Activated CD8-positive, alpha-beta memory T cell treated with anti-CD3 and anti-CD28 coated beads for 1 hour (primary cell): ENCODE measurements at places on chromosomes 7 and 10.

DNA sequence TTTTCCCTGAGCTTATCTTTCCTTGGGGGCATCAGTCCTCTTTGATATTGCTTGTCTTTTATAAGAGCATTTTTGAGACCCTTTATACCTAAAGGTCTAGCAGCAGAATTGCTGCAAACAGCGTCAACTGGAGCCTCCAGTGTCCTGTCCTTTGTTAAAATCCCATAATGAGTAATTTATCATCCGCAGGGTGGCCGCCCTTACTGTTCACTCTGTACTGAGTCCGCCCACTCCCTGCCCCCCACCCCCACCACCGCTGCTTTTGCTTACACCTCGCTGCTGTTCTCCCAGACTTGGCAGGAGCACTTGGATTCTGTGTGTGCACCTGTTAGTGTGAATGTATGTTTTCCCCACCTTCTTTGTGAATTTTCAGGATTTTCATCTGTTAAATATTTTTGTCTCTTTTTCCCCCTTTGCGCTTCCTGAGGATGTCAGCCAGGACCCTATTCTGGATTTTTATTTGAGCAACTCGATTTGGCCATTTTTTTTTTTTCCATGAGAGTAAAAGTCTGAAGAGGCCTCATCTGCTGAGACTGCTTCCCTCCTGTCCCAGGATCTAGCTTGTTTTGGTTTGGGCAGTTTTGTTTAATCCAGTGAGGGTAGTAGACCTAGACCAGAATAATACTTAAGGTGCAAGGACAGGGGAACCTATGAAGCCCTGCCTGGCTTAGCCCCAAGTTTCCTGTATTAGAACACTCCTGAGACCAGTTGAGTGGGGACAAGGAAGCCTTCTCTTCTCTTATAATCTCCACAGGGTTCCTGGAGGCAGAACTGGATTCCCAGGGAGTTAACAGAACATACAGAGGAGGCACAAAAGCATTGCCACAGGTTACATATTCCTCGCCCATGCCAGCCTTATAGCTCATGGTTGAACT is 8.2 kb downstream of the AGFG2 start:
- no peak for DNase-seq

GRCh38 chr10:51689536-51689935 is 9.9 kb downstream of the CSTF2T start:
- no peak for DNase-seq

- no peak for DNase-seq
These were observed 7.4 kb downstream of the SH3PXD2A start for GRCh38 chr10:103847909-103848468.

- DNase-seq = no peak
These were observed 152.7 kb upstream of the AUTS2 start for GRCh38 chr7:69445541-69445940.

- no peak for DNase-seq
These were observed 7.0 kb downstream of the WDR91 start for GRCh38 chr7:135204341-135204749.

DNA sequence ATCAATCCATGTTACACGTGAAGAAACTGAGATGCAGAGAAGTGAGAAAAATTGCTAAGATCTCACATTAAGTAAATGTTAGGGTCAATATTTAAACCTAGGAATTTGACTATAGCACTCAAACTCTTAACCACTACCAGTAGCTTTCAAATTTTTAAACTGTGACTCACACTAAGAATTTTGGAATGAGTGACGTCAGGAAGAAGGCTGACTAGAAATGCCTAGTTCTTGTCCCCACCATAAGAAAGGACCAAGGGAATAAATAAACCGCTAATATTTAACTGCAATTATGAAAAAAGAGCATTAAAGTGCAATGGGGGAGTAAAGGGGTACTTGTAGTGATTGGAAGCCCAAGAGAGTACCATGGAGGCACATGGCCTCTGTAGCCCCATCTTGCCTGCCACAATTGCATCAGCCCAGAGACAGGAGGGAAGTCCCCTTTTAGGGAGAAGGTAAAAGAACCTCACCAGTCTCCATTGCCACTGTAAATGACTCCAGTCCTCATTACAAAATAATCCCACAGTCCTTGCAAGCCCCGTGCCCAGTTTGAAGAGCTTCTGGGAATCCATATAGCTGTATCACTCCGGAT is 3.5 kb upstream of the AKR1B1 start:
- DNase-seq = no peak

DNA sequence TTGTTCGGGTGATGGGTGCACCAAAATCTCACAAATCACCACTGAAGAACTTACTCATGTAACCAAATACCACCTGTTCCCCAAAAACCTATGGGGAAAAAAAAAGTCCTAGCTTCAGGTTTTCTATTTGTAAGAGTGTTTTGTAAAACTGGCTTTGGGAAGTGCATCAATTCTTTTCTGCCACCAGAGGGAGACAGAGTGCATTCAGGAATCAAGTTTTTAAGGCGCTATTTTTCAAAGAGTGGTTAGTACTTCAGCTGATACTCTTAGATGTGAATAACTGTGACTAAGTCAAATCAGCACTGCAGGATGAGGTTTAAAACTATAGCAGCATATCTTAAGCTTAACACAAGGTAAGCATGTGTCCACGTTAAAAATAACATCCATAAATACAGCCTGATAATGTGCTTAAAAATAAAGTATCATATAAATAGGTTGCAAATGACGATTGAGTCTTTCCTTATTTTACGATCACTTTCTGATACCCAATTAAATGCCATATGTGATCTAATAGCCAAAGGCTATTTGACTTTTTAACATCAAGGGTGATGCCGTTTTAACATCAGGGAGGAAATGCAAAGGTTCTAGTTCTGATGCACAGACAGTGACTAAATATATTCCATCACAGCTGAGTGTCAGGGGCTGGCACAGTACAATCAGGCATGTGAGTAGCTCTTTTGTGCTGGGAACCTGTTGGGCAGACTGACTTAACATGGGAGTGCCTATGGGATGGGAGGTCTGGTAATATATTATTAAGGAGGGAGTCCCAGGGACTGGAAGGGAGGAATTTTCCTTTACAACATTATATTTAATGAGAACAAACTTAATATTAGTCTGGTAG is 10.6 kb upstream of the LYZL2 start:
- no peak for DNase-seq

GRCh38 chr7:100185726-100186125 is 8.0 kb downstream of the STAG3 start:
- DNase-seq = no peak

GRCh38 chr10:35422228-35422627 is 85.9 kb downstream of the CCNY start:
- DNase-seq = no peak

- DNase-seq = no peak
These were observed 5.1 kb upstream of the HOXA11 start for GRCh38 chr7:27189997-27190748.

DNA sequence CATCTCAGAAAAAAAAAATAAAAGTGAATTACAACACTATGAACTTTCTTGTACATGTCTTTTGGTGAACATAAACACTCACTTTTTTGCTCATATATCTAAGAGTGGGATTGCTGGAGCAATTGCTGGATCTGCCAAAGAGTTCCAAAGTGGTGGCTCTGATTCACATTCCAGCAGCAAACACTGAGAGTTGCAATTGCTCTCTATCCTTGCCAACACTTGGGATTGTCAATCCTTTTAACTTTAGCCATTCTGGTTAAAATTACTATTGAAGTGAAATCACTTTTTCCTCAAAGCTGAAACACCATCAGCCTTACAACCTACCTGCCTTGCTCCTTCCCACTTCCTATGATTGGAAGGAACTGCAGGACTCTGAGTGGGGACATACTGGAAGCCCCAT is 70.7 kb downstream of the CDHR3 start:
- DNase-seq = no peak

DNA sequence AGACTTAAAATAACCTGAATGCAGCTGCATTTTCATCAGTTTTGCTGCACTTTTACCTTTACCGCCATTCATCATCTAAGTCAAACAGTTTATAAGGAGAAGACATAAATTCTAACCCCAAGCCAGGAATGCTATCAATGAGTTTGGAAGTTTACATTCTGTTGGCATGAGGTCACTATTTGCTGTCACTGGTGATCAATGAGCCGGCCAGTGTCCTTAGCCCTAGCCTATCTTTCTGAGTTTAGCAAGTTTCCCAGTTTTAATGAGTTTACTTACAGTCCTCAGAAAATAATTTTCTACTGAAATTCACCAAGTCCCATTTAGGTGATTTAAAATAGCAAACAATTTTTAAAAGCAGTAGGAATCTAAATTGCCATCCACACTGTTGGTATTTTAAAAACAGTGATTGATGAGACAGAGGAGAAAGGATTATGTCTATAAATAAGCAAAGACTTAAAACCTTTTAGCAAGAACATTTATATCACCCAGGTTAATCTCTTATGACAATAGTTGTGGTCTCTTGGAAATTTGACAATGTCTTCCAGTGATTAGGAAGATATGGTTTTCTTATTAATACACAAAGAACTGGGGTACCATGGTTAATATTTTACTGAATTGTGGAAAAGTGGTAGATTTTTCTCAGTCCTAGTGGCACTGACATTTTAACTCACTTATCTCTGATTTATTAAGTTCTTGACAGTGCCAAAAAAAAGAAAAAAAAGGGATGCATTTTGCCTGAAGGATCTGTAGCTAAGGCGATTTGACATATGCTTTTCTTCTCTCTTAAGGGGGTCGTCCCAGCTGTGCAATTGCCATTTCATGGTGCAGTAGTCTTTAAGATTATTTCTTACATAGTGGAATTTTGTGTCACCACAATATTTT is 443.4 kb upstream of the ANKRD30A start:
- no peak for DNase-seq

GRCh38 chr10:66234872-66235271 is 691.0 kb upstream of the LRRTM3 start:
- DNase-seq = no peak

DNA sequence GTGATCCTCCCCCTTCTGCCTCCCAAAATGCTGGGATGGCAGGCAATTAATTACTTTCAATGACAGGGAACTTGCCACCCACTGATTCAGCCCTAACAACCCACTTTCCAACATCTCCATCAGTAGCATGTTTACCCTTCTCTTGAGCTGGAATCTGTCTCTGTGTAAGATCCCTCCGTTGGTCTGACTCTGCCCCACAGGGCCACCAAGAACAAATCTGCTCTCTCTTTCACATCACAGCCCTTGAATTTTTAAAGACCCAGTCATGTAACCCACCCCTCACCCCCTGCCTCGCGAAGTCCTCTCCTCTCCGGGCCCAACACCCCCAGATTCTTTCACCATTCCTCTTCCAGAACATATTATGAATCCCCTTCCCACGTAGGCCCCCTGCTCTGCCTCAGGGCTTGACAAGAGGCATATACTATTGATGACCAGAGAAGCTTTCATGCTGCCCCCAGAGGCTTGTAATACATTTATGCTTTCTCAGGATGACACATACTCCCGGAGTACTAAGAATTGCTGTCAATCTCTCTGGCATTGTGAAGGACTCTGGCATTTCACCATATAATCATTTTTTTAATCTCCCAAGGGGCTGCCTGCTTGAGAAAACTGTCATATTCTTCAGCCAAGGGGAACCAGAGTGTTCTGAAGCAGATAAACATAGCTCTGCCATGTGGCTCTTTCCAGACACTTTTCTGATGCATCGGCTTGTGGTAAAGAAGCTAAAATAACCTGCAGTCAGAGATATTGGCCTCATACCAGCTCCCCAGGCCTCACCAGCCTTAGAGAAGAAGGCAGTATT is 179.2 kb upstream of the AUTS2 start:
- no peak for DNase-seq

DNA sequence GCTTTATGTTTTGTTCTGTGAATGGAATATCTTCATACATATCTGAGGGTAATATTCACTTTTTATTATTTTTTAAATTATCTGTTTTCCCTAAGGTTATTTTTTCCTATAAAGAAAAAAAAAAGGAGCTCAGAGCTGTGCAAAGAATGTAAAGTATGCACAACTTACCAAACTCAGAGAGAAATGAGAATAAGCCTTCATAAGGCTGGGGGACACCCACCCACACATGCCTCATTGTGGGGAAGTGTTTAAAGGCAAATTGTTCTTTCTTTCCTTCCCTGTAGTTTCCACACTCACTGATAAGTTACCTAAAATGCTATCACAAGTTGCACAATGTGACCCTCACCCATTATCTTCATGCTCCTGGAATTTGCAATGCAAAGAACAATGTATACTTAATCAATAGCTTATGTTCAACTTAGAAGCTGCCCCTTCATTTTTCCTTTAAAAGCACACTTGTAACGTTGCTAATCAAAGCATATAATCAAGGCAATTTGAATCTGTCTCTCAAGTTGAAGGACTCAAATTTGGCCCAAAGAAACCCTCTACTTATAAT is 108.1 kb downstream of the GNAT3 start:
- no peak for DNase-seq

GRCh38 chr10:32692174-32692573 is 246.2 kb downstream of the CCDC7 start:
- no peak for DNase-seq

GRCh38 chr7:38873433-38873832 is 35.6 kb downstream of the VPS41 start:
- DNase-seq = no peak

- DNase-seq = no peak
These were observed 135.9 kb downstream of the ARHGAP12 start for GRCh38 chr10:31792745-31793144.

DNA sequence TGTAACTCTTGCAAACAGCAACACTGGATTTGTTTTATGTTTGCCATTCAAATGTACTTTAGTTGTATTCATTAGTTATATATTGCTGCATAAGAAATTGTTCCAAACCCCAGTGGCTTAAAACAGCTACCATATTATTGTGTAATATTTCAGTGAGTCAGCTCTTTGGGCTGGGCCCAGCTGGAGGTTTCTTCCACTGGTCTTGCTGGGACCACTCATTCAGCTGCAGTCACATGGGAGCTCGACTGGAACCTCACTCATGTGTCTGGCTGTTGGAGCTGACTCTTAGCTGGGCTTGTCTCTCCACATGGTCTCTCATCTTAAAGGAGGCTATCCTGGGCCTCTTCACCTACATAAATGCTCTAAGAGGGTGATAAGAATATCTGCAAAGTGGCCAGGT is 23.2 kb upstream of the PIP4K2A start:
- DNase-seq = no peak

DNA sequence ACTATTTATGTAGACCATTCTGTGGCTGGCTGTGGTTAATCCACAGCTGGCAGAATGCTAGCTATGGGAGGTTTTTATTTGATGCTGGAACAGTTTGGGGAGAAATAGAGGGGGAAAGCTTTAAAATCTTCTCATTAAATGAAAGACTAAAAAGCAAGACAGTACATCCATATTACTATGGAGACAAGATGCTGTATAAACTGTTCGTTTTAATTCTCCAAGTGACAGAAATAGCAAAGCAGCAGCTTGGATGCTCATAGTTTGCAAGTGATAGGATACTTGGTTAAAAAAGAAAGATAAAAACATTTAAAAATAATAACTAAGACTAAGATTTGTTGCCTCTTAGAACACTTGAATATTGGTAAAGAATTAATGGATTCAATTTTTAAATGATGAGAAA is 304.9 kb upstream of the KAT6B start:
- no peak for DNase-seq

GRCh38 chr7:20738518-20739481 is 47.9 kb downstream of the SP8 start:
- DNase-seq = no peak

GRCh38 chr10:125369382-125370326 is 209.3 kb upstream of the CTBP2 start:
- DNase-seq = no peak

GRCh38 chr7:29749701-29750321 is 56.5 kb upstream of the WIPF3 start:
- DNase-seq = no peak
